ENCODE measurements at places on chromosomes 11 and 22. TPM values are rescaled to one million over a fixed set of nuclear protein-coding genes. Genes with fewer than 3 reads are reported as not detected.

SLC22A25 gene
- not detected for total RNA-seq

SLC5A4 gene
- not detected for total RNA-seq

DNA sequence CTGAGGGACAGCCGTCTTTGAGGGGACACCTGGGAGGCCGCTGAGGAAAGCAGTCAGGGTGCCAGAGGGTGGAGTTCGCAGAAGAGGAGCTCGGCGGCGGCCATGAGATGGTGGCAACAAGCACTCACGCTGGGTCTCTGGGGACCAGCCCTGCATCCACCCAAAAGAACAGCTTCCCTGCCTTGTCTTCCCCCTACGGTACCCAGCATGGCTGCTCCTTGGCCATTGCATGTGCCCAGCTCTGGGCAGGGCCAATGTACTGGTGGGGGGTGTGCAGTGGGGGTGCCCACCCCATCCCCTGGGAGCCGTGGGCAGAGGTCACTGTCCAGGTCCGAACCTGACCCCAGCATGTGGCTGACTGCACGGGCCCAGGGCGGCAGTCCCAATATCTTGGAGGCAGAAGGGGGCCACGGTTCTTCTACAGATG is 42.3 kb downstream of the OSBPL5 start:
- no peak for DNase-seq

UPK3A gene
- total RNA-seq: not detected

- no peak for DNase-seq
These were observed 485.0 kb upstream of the KIRREL3 start for GRCh38 chr11:127485541-127485940.

- no peak for DNase-seq
These were observed 57.3 kb upstream of the SLN start for GRCh38 chr11:107769189-107769588.

- no peak for DNase-seq
These were observed 14.2 kb downstream of the SMCO4 start for GRCh38 chr11:93528757-93529645.

GRCh38 chr11:64998141-64998540 is 1.4 kb upstream of the BATF2 start:
- DNase-seq: no peak

- no peak for DNase-seq
These were observed 12.7 kb downstream of the CSTPP1 start for GRCh38 chr11:46949297-46949696.

DNA sequence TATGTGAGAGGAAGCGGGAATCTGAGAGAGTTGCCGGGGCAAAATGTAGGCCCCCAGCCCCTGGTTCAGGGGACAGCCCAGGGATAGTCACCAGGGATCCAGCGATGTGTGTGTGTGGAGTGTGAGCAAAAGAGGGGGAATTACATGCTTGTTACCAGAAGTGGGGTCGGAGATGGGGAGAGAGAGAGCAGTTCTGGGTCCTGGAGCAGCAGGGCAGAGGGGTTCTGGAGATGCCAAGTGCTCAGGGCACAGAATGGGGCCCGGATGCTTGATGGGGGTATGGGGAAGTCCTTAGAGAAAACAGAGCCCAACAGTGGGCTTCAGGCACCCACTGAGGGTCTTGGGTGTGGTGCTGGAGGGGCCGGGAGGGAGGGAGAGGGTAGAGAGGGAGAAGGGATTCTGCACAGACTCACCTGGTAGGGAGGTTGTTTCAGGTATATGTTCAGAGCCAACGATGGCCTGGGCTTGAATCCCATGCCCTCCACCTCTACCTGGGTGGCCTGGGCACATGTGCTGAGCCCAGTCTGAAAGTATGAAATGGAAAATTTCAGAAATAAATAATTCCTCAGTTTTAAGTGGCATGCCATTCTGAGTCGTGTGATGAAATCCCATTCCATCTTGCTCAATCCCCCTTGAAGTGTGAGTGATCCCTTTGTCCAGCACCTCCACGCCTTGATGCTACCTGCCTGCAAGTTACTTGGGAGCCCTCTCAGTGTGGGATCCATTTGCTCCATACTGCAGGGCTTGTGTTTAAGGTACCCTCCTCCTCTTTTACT is 12.4 kb downstream of the SMIM38 start:
- DNase-seq: no peak

GRCh38 chr11:121547574-121547973 is 94.8 kb upstream of the SORL1-AS1 start:
- DNase-seq: no peak

- no peak for DNase-seq
These were observed 339.0 kb downstream of the METTL15 start for GRCh38 chr11:28447226-28447625.

FXYD6 gene
- total RNA-seq: 16.3 TPM

- no peak for DNase-seq
These were observed 1.5 kb downstream of the RPL3 start for GRCh38 chr22:39317775-39318506.

APLNR gene
- total RNA-seq: 0.39 TPM

GRCh38 chr22:39497429-39497828 is 4.7 kb upstream of the MIEF1 start:
- DNase-seq: no peak

NEFH gene
- total RNA-seq: 5.8 TPM

GRCh38 chr11:68257477-68258362 is 14.1 kb downstream of the C11orf24 start:
- DNase-seq: peak; percentile 97

- DNase-seq: no peak
These were observed 101.1 kb downstream of the MUC15 start for GRCh38 chr11:26470992-26471391.

DBX1 gene
- total RNA-seq: 0.15 TPM

LDHAL6A gene
- not detected for total RNA-seq
